Tongue (tissue), 3 donors: ENCODE measurements at places on chromosomes 1 and 21.

- no peak for DNase-seq
Observed at GRCh38 chr1:46545784-46546183, 5.7 kb downstream of the KNCN start.

DNA sequence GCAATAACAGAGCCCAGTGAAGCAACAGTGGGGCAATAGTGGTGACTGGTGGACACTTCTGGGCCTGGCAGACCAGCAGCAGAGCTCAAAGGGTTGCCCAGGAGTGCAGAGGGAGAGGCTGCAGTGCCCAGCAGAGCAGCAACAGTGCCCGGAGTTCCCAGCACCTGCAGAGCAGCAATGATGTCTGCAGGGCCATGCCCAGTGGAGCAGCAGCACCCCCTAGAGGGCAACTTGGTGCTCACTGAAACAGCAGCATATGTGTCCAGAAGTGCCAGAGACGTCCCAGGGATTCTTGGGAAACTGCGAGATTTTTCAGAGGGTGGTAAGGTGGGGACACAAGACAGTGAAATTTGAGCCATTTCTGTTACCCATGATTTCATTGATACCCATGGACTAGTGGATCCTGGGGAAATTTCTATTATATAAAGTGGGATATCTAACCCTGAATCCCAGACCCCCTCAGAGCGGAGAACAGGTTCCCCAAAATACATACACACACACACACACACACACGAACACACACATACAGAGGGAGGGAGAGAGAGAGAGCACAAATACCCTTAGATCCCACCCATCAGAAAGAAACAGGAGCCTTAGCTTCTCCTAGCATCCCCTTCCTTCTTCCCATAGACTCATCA, 156.9 kb upstream of the GJB5 start:
- peak; percentile 71 for DNase-seq

GRCh38 chr1:152182944-152183361, 23.9 kb upstream of the RPTN start:
- DNase-seq: peak; percentile 44

GRCh38 chr1:223125766-223126165, 17.3 kb downstream of the TLR5 start:
- DNase-seq: no peak

- DNase-seq: peak; percentile 76
Observed at GRCh38 chr1:83860490-83861221, 138.3 kb downstream of the TTLL7 start.

DNA sequence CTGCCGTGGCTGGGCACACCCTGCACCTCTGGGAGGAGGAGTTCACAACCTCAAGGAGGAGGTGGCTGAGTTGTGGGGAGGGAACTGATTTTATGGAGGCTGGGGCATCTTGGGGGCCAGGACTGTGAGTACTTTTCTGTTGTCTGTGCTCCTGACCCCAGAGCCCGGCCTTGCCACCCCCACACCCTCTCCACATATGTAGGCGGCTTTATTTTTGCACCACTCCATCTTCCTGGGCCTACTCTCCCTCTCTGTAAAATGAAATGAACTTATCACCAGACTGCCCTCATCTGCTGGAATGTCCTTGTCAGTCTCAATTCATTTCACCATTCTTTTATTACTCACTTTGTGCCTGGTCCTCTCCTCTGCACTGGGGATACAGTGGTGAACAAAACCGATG, 12.8 kb downstream of the FOXD2 start:
- no peak for DNase-seq

GRCh38 chr1:232861107-232861506, 55.9 kb downstream of the MAP10 start:
- DNase-seq: no peak
